Hepatocyte (in vitro differentiated cells): ENCODE measurements at places on chromosomes 6 and 20.

- no peak for DNase-seq
Observed at GRCh38 chr6:139257291-139257690, 34.5 kb downstream of the TXLNB start.

- DNase-seq, result peak; percentile 81
Observed at GRCh38 chr20:63497946-63498935, 642 bp downstream of the EEF1A2 start.

- no peak for DNase-seq
Observed at GRCh38 chr6:7993952-7994351, 70.2 kb downstream of the BLOC1S5 start.

DNA sequence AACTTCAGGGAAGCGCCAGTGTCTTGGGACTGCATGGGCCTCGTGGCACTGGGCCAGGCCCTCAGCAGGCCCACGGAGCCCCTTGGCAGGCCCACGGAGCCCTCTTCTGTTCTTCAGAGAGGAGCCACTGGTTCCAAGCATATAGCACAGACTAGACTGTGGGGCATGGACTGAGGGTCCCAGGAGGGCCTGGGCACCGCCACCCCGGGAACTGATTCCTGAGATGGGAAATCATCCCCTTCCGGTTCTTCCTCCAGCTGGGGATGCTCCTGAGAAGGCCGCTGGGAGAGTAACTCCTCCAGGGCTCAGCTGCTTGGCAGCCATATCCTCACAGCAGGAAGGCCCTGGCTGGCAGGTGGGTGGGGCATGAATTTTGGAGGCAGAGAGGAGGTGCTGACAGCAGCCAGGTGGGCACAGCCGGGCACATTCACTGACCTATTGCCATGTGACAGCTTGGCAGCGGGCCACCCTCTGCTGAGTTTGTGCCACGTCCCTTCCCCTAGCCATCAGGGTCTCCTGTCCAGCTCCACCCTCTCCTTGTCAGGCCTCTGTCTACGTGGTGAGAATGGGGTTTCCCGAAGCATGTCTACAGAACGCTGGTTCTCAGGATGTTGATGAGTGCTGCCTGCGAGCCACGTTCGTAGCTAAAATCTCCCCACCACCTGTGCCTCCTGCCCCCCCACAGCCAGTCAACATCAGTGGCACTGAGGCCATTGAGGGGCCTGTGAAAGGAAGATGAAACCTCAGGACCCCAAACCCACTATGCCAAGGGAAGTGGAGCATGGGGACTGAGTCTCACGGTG lies 152.1 kb downstream of the TAF4 start:
- DNase-seq, result no peak

DNA sequence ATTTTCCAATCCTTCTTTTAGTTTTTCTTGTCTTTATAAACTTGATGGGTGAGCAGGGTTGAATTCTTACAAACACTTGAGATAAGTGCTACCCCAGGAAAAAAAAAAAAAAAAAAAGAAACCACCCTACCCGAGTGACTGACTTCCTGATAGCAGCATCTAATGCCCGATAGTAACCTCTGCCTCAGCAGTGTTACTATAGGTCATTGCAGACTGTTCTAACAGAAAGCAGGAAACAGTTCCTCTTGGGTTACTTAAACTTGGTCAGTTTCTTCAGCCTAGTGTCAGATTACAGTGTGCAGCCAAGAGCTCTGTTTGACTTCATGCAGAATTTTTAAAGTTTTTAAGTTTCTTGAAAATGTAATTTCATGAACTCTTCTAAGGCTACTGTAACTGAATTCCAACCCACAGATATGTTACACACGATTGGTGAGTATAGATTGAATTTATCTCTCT lies 2.1 kb downstream of the MYLIP start:
- DNase-seq, result peak; percentile 76

DNA sequence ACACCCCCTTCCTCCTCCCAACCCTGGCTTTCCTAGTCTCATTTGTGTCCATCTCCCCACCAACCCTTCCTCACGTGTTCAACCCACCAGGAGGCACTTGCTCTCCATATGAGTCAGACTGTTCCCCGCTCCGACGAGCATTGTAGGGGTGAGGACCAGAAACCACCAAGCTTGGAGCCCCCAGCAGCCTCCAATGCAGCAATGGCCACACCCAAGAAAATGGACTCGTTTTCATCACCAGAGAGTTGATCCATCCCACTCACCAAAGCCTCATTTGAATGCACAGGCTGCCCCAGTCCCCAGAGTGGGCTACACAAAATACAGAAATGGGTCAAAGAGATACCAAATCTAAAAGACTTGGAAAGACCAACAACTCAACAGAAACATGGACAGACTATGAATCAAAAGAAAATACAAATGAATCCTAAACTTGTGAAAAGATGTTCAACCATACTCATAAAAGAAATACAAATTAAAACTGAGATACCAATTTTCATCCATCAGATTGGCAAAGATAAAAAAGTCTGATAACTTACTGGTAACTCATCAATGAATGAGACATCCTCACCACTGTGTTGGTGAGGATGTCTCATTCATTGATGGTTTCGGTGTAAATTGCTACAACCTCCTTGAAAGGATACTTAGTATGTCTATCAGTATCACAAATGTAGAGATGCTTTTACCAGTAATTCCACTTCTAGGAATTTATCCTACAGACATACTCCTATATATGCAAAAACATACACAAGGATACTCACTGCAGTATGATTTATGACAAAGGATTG lies 68.1 kb downstream of the TRERF1 start:
- no peak for DNase-seq

GRCh38 chr6:27517928-27518787 lies 45.3 kb upstream of the ZNF184 start:
- DNase-seq, result no peak

DNA sequence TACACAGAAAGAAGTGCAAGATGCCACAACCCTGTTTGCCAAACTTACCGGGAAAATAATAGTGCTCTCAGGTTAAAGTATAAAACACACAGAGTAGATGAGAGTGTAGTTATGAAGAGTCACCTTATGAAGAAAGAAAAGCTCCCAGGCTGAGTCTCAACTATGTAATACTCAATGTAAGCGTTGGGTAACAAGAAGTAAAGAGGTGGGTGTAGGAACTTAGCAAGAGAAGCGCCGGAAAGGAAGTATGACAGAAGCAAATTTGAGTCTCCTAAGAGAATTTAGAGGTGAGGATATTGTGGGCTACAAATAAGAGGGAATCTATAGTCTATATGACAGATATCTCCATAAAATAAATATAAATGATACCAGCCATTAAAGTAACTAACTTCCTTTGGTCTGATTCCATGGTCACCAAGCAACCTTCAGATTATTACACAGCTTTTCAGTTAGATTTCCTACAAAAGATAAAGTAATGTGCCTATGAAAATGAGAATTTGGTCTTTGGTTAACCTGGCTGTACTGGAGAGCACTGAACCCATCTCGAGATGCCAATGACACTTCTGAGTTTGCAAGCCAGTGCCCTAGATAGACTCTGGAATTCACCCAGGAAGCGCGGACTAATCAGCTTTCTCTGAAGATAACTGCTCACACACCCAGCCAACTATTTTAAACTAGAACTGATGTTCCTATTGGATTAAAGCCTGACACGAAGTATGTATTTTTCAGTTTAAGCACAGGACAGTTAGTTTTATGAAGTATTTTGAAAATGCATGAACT lies 1.8 kb downstream of the TUBE1 start:
- no peak for DNase-seq

- DNase-seq, result peak; percentile 45
Observed at GRCh38 chr20:1888796-1889463, 6.3 kb upstream of the SIRPA start.

DNA sequence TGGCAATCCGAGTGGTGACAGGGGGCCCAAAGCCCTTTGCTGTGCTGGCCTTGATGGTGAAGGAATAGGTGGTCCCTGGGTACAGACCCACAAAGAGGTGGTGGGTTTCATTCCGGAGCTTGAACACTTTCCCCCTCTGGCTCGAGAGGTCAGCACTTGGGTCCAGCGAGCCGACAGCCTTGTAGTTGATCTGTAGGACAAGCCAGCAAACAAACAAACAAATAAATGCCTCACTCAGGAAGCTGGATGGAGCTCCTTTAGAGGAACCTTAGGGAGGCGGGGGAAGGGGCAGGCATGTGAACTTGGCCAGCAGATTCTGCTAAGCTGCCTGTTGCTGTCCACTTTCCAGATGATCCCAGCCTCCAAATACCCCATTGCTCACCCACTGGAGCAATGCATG lies 733.9 kb upstream of the CHD6 start:
- no peak for DNase-seq

- DNase-seq, result no peak
Observed at GRCh38 chr20:17453592-17453991, 77.6 kb downstream of the BFSP1 start.

- no peak for DNase-seq
Observed at GRCh38 chr20:58682656-58683531, 9.7 kb upstream of the NPEPL1 start.

GRCh38 chr6:117306227-117306790 lies 41.0 kb downstream of the VGLL2 start:
- peak; percentile 32 for DNase-seq

DNA sequence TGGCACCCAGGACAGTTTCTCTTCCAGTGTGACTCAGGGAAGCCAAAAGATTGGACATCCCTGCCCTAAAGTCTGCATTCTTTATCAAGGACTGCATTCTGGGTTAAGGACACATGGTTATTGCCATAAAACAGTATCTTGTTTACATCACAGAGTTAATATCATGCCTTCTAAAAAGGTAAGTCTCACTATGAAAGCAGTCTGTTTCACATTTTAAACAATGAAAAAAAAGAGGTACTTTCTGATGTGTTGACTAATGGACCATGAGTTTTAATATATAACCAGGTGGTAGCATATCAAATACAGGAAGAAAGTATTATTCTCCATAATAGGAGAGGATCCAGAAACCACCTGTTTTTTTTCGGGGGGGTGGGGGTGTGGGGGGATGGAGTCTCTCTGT lies 93.7 kb downstream of the TIAM2 start:
- DNase-seq, result no peak

DNA sequence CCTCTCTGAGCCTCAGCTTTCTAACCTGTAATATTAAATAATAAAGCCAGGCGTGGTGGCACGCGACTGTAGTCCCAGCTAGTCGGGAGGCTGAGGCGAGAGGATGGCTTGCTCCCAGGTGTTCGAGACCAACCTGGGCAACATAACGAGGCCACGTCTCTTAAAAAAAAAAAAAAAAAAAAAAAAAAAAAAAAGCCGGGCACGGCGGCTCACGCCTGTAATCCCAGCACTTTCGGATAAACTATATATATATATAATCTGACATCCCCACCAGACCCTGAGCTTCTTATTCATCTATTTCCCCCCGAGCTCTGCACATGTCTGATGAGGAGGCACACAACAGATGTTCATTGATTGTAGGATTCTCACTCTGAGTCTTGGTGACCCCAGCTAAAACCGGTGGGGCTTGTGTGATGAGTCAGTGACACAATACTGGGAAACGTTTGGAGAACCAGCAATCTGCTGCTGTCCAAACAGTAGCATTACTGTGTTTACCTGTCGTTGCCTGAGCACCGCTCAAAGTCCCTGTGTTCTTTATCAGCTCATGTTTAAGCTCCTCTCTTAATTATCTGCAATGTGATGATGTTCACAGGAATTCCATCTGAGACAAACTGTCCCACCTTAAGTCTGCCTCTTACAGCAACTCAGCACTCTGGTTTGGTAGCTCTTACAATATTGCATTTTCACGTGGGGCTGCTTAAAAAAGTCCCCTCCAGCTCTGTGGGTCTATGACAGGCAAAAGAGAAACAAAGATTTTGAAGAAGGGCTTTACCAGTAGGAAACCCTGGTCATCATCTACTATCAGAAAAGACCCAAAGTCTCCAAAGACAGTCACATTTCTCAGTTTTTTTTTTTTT lies 1.0 kb upstream of the SPATA2 start:
- peak; percentile 85 for DNase-seq
